ENCODE measurements at places on chromosomes 1 and 21. TPM values are rescaled to one million over a fixed set of nuclear protein-coding genes. Genes with fewer than 3 reads are reported as not detected.

- no peak overlapping the region for H3K4me3 ChIP-seq
- no peaks in the 10 kb centered on the region for H3K27me3 ChIP-seq
- no peaks in the 10 kb centered on the region for H3K36me3 ChIP-seq
- no peak overlapping the region for H3K27ac ChIP-seq
- no peaks in the 10 kb centered on the region for H3K4me1 ChIP-seq
Measured at GRCh38 chr1:118253053-118253915, 68.3 kb upstream of the SPAG17 start.

GRCh38 chr21:39325458-39325857 lies 12.0 kb upstream of the BRWD1 start:
- no peak overlapping the region for H3K27ac ChIP-seq
- DNase-seq = no peak
- H3K4me1 ChIP-seq = no peaks in the 10 kb centered on the region
- H3K36me3 ChIP-seq = no peaks in the 10 kb centered on the region
- H3K4me3 ChIP-seq = no peak overlapping the region

DNA sequence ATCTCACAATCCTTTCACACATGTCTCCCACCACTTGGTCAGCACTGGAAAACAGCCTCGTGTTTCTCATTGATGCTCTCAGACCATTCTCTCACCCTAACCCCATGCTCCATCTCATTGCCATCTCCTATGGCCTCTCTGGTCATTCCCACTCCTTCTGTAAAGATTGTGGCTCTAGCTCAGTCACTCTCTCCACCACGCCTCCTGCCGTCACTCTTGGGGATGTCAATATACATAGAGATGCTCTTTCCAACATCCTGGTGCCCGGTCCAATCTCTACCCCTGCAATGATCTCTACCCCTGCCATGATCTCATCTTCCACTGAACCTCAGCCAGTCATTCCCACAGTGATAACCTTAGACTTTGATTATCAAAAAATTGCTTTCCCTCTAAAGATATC lies 90.1 kb downstream of the NTPCR start:
- no peak for DNase-seq
- H3K27ac ChIP-seq = no peak overlapping the region
- H3K4me1 ChIP-seq = no peaks in the 10 kb centered on the region
- H3K27me3 ChIP-seq = no peaks in the 10 kb centered on the region
- no peak overlapping the region for H3K4me3 ChIP-seq

DNA sequence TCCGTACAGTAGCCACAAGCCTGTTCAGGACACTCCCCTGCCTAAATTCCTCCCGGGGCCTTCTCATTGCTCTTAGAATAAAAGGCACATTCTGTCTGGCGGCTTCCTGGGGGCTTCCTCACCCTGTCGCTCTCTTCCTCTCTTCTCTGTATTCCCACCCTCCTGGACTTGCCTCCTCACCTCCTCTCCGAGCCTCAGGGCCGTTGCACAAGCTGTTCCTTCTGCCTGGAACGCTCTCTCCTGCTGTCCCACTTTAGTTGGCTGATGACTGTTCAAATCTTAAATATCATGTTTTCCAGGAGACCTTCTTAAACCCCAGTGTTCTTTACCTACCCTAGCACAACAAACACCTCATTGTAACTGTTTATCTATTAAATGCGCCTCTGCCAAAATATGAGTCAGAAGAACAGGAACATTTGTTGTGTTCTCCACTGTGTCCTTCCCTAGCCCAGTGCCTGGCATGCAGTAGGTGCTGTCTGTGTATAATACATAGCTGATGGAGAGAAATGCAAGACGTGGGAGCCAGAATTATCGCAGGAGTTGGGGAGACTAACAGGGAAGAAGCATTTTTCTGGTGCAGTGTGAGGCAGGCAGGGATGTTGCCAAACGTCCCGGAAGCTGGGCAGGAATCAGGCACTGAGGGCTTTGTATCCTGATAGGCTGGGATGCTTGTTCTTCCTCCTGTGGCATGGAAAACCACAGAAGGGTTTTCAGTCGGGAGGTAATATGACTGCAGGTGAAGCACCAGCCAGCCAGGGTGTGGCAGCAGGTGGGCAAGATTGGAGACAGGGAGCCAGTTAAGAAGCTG lies 24.1 kb upstream of the THRAP3 start:
- no peak for DNase-seq
- H3K36me3 ChIP-seq = no peaks in the 10 kb centered on the region
- peaks cover 2% of the 10 kb centered on the region for H3K4me1 ChIP-seq
- H3K27ac ChIP-seq = no peak overlapping the region
- H3K4me3 ChIP-seq = no peak overlapping the region
- peaks cover 4% of the 10 kb centered on the region for H3K27me3 ChIP-seq

DNA sequence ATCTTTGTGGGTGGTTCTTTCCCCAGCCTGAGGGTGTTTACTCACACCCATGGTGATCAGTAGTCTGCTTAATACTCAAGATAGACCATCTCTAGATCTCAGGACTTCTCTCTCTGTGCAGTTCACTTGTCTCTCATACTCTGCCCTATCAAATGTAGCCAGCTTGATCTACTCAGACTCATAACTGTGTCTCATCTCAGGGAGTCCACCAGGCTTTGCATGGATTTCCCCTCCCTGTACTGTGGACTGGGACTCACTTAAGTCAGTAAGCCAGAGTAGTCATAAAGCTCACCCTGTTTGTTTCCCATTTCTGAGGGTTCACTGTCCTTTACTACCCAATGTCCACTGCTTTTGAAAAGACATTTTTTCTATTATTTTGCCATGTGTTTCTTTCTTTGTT lies 41.8 kb downstream of the LYPLAL1 start:
- no peaks in the 10 kb centered on the region for H3K4me1 ChIP-seq
- no peak overlapping the region for H3K4me3 ChIP-seq
- no peaks in the 10 kb centered on the region for H3K36me3 ChIP-seq
- H3K27ac ChIP-seq = no peak overlapping the region

- H3K4me1 ChIP-seq = peaks cover 13% of the 10 kb centered on the region
- no peak overlapping the region for H3K4me3 ChIP-seq
- no peaks in the 10 kb centered on the region for H3K36me3 ChIP-seq
- no peaks in the 10 kb centered on the region for H3K27me3 ChIP-seq
Measured at GRCh38 chr1:232940262-232940661, 10.1 kb upstream of the NTPCR start.

DNA sequence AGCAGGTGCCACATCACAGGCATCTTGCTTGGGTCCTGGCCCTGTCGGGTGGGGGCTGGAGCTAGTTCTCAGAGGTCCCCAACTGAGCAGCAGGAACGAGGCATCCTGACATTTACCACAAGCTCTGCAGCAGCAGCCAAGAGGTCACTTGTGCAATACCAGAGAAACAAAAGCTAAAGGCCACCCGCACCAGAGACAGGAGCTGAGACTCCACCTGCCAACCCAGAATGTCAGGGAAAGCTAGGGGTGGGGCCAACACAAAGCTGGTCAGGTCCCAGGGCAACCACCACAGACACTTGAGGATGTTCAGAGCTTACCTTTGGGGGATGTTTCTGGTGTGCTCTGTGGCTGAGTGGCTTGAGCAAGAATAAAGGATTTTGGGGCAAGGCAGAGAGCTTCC lies 13.6 kb upstream of the SYT6 start:
- no peak overlapping the region for H3K27ac ChIP-seq
- no peak overlapping the region for H3K4me3 ChIP-seq
- no peaks in the 10 kb centered on the region for H3K4me1 ChIP-seq

DNA sequence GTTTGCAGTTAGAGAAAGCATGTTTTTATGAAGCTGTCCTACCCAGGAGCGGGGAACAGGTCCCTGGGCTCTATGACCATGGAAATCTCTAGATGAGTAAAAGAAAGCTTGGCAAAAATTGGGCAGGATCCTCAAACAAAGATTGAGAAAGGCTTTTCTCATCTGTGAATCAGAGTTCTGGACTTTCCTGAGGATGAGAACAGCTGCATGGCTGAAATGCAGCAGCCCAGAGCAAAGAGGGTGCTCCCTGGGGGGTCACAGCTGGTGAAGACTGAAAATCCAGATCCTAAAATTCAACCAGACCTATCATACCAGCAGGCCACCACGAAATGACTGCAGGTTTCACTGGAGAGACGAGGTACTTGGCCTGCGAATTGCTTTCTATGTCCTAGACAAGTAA lies 65.7 kb upstream of the APP start:
- no peaks in the 10 kb centered on the region for H3K4me1 ChIP-seq
- no peak overlapping the region for H3K4me3 ChIP-seq
- no peak for DNase-seq
- no peaks in the 10 kb centered on the region for H3K27me3 ChIP-seq
- H3K27ac ChIP-seq = no peak overlapping the region

DNA sequence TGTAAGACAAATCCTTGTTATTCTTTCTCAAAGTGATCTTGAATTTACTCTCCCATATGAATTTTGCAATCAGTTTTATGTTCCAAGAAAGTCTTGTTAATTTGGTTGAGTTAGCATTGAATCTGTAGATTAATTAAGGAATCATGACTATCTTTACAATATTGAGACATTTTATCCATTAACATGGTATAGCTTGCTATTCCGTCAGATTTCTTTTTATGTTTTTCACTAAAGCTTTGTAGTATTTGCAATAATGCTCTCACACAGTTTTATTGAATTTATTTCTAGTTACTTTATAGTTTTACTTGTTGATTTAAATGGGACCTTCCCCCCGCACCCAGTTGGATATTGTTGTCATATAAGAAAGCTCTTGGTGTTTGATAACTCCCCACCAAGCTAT lies 5.8 kb upstream of the EDARADD start:
- peaks cover 3% of the 10 kb centered on the region for H3K4me1 ChIP-seq
- H3K36me3 ChIP-seq = no peaks in the 10 kb centered on the region
- no peak overlapping the region for H3K27ac ChIP-seq
- H3K27me3 ChIP-seq = no peaks in the 10 kb centered on the region

The CATSPERE gene
- 0.93 TPM for total RNA-seq

DNA sequence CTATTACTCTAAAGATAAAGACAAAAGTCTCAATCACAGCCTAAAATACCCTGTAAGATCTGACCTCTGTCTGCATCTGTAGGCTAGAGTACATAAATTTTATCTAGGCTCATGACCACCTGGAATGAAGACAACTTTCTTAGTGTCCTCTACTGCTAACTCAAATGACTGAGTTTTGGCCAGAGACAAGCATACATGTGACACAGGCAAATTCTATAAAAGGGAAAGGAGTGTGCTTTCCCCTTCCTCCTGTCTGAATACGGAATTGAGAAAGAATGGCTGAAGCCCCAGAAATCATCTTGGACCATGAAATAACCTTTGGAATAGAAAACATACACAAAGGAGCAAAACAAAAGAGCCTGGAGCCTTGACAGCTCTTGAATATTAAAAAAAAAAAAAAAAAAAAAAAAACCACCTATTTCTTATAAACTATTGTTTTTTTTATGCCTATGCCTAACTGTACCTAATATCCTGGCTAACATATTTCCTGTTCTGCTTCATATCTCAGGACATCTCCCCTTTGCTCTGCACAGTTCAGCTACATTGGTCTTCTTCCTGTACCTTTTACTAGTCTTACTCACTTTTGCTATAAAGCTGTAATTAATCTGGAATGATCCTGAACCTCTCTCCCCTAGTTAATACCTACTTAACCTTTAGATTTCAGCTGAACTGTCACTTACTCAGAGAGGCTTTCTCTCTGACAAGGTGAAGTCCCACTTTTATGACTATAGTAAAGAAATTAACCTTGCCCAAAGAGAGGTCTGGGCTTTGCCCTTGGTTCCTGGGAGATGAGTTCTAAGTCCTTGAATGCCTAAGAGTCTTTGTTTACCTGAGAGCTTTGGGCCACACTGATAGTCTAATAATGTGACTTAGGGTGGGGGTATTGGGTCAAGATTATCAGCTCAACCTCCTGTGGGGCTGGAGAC lies 16.1 kb downstream of the UCHL5 start:
- no peak for DNase-seq
- peaks cover 3% of the 10 kb centered on the region for H3K4me1 ChIP-seq
- peaks cover 35% of the 10 kb centered on the region for H3K36me3 ChIP-seq
- H3K4me3 ChIP-seq = no peak overlapping the region
- H3K27ac ChIP-seq = no peak overlapping the region
- no peaks in the 10 kb centered on the region for H3K27me3 ChIP-seq

DNA sequence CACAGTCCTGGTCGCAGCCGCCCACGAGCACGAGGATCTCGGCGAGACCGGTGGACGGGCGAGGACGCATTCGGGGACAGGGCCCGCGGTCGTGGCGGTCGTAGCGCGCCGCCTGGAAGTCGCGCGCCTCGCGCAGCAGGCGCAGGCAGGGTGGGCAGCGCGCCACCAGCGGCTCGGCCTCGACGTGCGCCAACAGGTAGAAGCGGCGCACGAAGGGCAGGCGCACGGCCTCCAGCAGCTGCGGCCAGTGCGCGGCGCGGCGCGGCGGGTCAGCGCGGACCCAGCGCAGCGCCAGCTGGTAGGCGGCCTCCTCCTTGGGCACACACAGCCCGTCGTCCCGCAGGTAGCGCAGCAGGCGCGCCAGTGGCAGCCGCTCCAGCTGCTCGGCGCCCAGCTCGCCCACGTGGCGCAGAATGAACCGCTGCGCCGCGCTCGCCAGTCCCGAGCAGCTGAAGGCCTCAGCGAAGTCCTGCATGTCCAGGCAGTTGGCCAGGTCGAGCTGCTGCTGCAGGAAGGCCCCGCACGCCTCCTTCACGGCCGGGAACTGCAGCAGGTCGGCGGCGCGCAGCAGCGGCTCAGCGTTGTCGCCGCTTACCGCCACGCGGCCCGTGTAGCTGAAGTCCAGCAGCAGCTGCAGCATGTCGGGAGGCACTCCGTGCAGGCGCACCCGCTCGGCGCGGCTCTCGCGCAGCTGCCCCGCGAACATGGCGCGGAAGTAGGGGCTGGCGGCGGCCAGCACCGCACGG lies 573 bp downstream of the KLHL21 start:
- no peak for DNase-seq
- peak overlapping the region; percentile 86 for H3K4me3 ChIP-seq
- H3K27me3 ChIP-seq = no peaks in the 10 kb centered on the region
- H3K27ac ChIP-seq = peak overlapping the region; percentile 98
- peaks cover 39% of the 10 kb centered on the region for H3K4me1 ChIP-seq
- H3K36me3 ChIP-seq = peaks cover 37% of the 10 kb centered on the region

- DNase-seq = no peak
- peaks cover 15% of the 10 kb centered on the region for H3K4me1 ChIP-seq
- no peak overlapping the region for H3K4me3 ChIP-seq
- H3K27ac ChIP-seq = no peak overlapping the region
- peaks cover 3% of the 10 kb centered on the region for H3K36me3 ChIP-seq
Measured at GRCh38 chr1:970242-970972, 4.1 kb downstream of the PLEKHN1 start.

The ZSWIM5 gene
- 0.30 TPM for total RNA-seq

DNA sequence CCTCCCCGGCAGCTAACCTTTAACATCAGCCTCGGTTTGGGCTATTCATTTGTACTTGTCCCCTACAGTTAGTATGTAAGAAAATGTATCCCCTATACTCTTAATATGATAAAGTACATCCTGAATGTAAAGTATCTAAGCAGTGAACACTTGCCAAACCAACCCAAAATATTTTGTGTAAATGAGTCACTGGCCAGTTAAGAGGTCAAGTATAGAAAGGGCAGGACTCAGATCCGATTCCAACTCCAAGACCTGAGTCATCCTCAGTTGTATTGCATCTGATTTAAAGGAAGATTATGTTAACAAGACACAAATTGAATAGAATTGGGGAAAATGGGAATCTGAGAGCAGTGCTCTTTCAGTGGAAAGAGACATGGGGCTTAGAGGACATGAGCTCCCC lies 84.4 kb downstream of the CD58 start:
- no peak overlapping the region for H3K4me3 ChIP-seq
- H3K4me1 ChIP-seq = peaks cover 9% of the 10 kb centered on the region
- DNase-seq = no peak
- H3K27me3 ChIP-seq = peaks cover 3% of the 10 kb centered on the region
- H3K27ac ChIP-seq = no peak overlapping the region
